Head of caudate nucleus (tissue), 42 donors: ENCODE measurements at places on chromosomes 11 and 22.

DNA sequence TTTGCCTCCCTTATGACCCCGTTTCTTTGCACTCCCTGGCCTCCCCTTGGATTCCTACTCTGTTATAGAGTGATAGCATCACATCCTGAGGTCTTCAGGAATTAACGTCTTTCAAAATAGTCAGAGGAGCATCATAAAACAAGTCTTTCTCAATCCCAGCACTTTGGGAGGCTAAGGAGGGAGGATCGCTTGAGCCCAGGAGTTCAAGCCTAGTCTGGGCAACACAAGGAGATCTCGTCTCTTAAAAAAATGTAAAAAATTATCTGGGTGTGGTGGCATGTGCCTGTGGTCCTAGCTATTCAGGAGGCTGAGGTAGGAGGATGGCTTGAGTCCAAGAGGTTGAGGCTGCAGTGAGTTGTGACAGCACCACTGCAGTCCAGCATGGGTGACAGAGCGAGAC lies 68.7 kb upstream of the AMPD3 start:
- DNase-seq, result no peak

- DNase-seq, result no peak
Measured at GRCh38 chr11:67370351-67371076, 2.9 kb downstream of the CLCF1 start.

DNA sequence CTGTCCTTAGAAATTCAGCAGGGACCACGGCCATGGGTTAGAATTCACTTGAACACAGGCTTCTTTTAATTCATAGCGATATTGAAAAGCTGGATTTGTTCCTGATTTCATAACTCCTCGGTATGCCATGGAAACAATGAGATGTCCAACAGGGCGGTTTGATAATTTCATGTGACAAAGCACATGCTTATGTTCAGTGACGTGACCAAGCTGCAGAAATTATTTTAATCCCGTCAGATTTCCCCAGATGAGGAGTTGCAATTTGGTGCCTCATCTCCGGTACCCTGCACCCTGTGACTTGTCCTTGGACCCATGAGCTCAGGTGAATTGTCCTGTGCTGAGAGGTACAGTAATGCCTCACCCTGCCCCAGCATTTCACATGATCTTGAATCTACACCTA lies 81.7 kb downstream of the C11orf91 start:
- DNase-seq, result no peak

- DNase-seq, result no peak
Measured at GRCh38 chr22:36606659-36607058, 77.7 kb upstream of the EIF3D start.

DNA sequence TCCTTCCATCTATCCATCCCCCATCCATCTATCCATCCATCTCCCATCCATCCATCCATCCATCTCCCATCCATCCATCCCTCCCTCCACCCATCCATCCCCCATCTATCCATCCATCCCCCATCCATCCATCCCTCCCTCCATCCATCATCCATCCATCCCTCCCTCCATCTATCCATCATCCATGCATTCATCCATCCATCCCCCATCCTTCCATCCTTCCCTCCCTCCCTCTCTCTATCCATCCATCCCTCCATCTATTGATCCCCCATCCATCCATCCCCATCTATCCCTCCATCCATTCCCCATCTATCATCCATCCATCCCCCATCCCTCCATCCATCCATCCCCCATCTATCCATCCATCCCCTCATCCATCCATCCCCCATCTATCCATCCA lies 96.7 kb downstream of the MPPED1 start:
- no peak for DNase-seq
